ENCODE measurements at places on chromosomes 1 and 21.

DNA sequence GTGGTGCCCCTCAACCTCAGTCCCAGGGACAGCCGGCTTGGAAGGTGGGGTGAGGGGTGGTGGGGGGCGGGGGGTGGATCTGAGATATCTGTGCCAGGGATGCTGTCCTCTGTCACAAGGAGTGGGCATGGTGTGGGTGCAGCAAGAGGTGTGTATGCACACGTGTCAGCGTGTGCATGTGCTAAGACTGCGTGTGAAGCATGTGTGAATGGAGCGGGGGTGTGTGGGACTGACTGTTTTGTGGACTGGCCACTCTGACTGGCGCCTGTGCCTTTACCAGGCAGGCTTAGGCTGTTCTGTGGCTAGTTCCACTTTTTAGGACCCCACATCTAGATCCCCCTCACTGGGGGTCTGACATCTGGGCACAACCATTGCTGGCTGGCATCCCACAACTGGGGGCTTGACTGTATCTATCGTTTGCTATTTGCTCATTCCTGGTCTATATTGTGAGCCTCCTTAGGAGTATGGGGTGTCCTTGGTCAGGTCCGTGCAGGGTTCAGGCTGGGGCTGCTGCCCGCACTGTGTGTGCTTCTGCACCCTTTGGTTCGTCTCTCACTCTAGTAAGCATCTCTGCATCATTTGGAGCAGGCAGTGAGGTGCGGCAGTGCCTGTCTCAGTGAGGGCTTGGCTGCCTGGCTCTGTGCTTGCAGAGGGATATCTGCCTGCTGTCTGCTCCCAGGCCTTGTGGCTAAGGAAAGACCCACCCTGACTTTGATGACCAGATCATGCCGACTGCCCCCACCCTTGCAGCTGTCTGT lies 1.9 kb downstream of the AMPD2 start:
- no peak for DNase-seq

DNA sequence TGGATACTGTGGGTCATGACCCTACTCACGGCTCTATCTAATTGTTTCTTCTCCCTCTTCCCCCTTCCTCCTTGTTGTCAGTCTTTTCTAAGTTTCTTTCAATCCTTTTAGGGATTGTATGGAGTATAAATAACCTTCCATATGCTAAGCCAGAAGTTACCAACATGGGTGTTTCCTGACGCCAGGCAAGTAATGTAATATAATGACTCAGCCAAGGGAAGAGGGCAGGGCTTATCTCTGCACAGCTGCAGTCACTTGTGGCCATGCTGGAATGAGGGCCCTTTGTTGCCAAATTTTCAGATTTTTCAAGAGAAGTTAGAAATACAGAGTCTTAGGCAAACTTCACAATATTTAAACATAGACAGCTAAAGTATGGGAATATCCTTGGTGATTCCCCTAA lies 194.6 kb downstream of the ST6GALNAC3 start:
- no peak for DNase-seq

DNA sequence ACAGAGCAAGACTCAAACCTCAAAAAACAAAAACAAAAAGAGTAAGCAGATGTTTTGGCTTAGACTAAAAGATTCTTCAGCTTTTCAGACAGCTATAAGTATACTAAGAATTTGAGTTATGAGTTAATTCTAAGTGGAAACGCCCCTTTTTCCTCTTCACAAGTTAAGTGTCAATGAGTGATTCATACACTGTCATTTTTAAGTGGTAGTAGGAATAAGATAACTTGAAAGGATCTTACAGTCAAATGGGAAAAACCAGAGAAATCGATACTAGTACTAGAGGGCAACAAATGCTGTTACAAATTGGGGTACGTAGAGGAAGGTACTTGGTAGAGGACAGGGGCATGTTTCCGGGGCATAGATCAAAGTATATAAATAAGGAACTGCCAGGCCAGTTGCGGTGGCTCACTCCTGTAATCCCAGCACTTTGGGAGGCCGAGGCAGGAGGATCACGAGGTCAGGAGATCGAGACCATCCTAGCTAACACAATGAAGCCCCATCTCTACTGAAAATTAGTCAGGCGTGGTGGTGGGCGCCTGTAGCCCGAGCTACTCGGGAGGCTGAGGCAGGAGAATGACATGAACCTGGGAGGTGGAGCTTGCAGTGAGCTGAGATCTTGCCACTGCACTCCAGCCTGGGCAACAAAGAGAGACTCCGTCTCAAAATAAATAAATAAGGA lies 7.4 kb downstream of the H3-3A start:
- no peak for DNase-seq

- no peak for DNase-seq
These were observed 78.2 kb upstream of the TENT5C start for GRCh38 chr1:117527566-117528102.

- DNase-seq: no peak
These were observed 118.0 kb upstream of the IFFO2 start for GRCh38 chr1:19074361-19074901.

Data from neural crest cell (in vitro differentiated cells).